Stimulated activated CD8-positive, alpha-beta memory T cell treated with anti-CD3 and anti-CD28 coated beads, Interleukin-7, amount 100 ng/mL, for 24 hours (primary cell): ENCODE measurements at places on chromosomes 3 and 15.

- DNase-seq: no peak
Observed at GRCh38 chr3:149895339-149895738, 75.4 kb downstream of the PFN2 start.

- DNase-seq: no peak
Observed at GRCh38 chr3:172751175-172751704, 714 bp downstream of the ECT2 start.

DNA sequence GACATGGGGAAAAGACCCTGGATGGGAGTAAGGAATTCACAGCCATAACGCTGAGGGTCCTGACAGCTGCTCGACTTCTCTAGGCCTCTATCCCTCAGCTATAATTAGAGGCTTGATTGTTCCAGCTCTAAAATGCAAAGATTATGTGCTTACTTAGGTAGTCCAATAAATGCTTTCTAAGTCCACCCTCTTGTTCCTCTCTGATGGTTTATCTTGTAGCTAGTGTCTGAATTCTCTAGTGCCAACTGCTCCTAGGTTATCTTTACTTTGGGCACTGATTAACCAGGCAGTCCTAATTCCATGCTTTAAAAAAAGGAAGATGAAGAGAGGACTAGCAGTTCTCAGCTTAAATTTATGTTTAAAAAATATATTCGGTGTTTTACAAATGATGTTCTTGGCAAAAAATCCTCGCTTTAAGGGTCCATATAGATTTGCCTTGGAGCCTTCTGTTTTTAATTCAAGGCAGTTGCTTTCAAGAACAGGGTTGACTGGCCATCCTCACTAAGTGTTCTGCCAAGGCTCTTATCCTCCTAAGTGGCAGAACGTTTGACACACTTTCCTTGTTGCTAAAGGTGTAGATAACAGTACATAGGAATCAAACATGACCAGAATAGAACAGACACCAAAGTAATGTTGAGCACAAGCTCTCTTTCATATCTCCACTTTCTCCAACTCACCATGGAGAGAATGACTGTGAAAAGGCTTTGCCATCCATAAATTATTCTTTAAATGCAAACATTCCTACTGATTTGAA is 60.6 kb downstream of the THRB start:
- no peak for DNase-seq

DNA sequence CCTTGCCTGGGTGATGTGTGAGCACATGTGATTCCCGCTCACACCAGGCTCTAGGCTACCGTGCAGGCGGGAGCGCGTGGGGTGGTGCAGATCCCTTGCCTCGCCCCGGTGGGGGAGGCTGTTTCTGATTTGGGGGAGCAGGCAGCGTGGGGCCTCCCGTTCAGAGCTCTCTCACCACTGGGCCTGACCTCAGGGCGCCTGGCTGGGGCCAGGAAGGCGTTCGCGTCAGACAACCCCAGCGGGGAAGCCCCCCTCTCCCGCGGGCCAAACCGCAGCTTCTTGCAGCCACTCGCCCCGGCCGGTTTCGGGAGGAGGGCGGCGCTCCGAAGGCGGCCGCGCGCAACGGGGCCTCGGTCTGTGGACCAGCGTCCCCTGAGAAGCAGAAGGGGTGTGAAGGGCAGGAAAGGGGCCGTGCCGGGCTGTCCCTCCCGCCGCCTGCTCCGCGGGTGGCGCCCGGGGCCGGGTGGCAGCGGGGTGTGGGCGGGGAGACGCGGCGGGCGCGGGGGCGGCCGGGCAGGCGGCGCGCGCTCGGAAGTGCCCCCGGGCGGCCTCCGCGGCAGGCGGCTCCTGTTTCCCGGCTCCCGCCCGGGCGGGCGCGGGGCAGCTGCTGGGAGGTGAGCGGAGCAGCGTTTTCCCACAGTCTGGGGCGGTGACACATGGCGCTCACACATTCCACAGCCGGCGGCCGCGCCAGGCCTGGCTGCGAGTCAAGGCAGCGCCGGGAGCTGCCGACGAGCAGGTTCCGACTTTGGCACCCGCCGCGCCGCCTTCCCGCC is 65.1 kb upstream of the HES1 start:
- DNase-seq: peak; percentile 43

GRCh38 chr15:27483124-27483523 is 512.1 kb downstream of the GABRG3 start:
- no peak for DNase-seq

GRCh38 chr3:61761694-61762430 is 200.5 kb downstream of the PTPRG start:
- no peak for DNase-seq

GRCh38 chr15:96213896-96214295 is 116.6 kb upstream of the NR2F2 start:
- DNase-seq: no peak

GRCh38 chr3:153618176-153618575 is 456.1 kb downstream of the RAP2B start:
- DNase-seq: no peak

GRCh38 chr15:67550522-67550921 is 8.0 kb downstream of the MAP2K5 start:
- no peak for DNase-seq
